ENCODE measurements at places on chromosomes 11 and 22. TPM values are rescaled to one million over a fixed set of nuclear protein-coding genes. Genes with fewer than 3 reads are reported as not detected.

Gene LSP1
- total RNA-seq: 0.82 TPM

Gene CASP1
- total RNA-seq: 2.9 TPM

Gene ANKK1
- not detected for total RNA-seq

Gene BATF2
- not detected for total RNA-seq

Gene OR51B2
- 0.41 TPM for total RNA-seq

Gene MCAT
- total RNA-seq: 13.9 TPM

Gene UCP3
- total RNA-seq: 0.82 TPM

Gene OR8G1
- not detected for total RNA-seq

Gene ST3GAL4
- 15.9 TPM for total RNA-seq

Gene DBX1
- total RNA-seq: not detected

Gene GLYAT
- total RNA-seq: not detected

Gene MS4A6E
- total RNA-seq: not detected

Gene EPS8L2
- 0.41 TPM for total RNA-seq

Gene FOLR2
- total RNA-seq: 5.7 TPM

Gene LIN7C
- 342 TPM for total RNA-seq

Gene SOX10
- total RNA-seq: 1.6 TPM

Gene USP35
- 12.2 TPM for total RNA-seq

Gene TNNT3
- total RNA-seq: not detected

Gene TMEM45B
- total RNA-seq: 0.41 TPM

Gene MYEOV
- total RNA-seq: not detected

Gene APBB1
- 293 TPM for total RNA-seq

Gene PARVG
- total RNA-seq: 0.41 TPM

Gene NLRP14
- total RNA-seq: 0.41 TPM

Gene SCO2
- 0.82 TPM for total RNA-seq

Gene KCNJ5
- 0.82 TPM for total RNA-seq

Gene TSPAN18
- 13.9 TPM for total RNA-seq

Gene NCAM1
- 515 TPM for total RNA-seq

Gene TMEM126A
- 33.8 TPM for total RNA-seq

Gene RHOD
- 0.82 TPM for total RNA-seq

Gene OR52A1
- total RNA-seq: under 0.01 TPM

Gene IGLL5
- total RNA-seq: not detected

Gene KCNQ1
- under 0.01 TPM for total RNA-seq

Gene SERGEF
- total RNA-seq: 65.2 TPM

Gene CHRM4
- total RNA-seq: 6.1 TPM

Gene HRAS
- 43.6 TPM for total RNA-seq

Gene LDLRAD3
- total RNA-seq: 65.2 TPM

Gene MMP1
- total RNA-seq: not detected

Gene APOL4
- total RNA-seq: 7.7 TPM

Gene FOLH1
- total RNA-seq: 4.9 TPM

Gene RANBP1
- 182 TPM for total RNA-seq

Gene LUZP2
- 42.0 TPM for total RNA-seq

Gene KRTAP5-1
- total RNA-seq: not detected

Gene CD3G
- not detected for total RNA-seq

All from frontal cortex (tissue), 4 donors.